Fibroblast of mammary gland (primary cell): ENCODE measurements at places on chromosomes 13 and 19.

DNA sequence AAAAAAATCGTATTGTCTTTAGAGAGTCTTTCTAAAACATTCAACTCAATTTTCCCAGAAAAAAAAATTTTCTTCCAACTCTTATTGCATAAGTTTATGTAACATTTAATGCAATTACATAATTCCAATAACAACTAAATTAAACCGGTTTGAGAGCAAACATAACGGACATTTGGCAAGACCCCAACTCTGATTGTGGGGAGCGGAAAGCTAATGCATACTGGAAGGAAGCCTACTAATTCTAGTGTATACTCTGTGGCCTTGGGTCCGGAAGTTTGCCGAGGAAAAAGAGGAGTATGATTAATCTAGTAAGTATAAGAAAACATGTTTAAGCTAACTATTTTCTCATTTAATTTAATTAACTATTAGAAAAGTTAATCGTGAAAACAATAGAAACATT, 21.3 kb upstream of the MIR17HG start:
- no peak for DNase-seq

DNA sequence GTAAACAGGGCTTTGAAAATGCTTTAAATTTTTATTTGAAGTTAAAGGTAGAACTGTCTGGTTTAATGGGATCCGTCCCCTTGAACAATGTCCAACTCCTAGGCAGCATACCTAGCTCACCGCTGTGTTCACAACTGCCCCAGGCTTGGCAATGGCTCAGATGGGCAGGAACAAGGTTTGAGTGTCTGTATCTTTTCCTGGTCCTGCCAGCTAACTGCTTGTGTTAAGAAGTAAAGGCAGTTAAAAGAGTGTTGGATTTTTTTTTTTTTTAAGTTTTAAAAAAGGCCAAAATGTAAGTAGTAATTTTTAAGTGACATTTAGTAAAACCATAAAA, 66.7 kb upstream of the FNDC3A start:
- DNase-seq = no peak

- no peak for DNase-seq
These were observed 74.4 kb downstream of the SLITRK6 start for GRCh38 chr13:85724546-85725432.

DNA sequence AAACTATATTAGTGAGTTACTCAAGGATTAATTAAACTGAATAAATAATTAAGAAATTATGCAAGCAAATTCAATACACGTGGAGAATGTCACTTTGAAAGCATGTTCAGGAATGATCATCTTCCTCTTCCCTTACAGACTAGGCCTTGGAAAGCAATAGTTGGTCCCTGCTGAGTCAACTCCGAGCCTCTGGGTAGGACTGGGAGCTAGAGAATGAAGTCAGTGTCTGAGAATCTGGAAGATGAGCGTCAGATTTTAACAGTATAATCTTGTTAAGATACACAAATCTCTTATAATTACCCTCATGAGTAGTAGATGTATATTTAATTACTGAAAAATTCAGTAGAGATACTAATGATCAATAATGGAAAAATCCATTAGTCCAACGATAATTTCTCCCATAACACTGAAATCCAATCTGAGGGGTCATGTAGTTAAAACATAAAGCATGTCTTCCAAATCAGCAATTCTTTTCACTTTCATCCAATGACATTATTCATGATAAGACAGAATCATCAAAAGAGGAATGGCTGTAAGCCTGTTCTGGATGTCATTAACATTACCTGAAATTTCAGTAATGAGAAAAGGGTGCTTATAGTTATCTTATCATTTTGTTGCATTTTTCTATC, 423.0 kb downstream of the DCT start:
- DNase-seq = no peak

- DNase-seq = no peak
These were observed 1.4 kb downstream of the PLA2G4C start for GRCh38 chr19:48108997-48109782.

DNA sequence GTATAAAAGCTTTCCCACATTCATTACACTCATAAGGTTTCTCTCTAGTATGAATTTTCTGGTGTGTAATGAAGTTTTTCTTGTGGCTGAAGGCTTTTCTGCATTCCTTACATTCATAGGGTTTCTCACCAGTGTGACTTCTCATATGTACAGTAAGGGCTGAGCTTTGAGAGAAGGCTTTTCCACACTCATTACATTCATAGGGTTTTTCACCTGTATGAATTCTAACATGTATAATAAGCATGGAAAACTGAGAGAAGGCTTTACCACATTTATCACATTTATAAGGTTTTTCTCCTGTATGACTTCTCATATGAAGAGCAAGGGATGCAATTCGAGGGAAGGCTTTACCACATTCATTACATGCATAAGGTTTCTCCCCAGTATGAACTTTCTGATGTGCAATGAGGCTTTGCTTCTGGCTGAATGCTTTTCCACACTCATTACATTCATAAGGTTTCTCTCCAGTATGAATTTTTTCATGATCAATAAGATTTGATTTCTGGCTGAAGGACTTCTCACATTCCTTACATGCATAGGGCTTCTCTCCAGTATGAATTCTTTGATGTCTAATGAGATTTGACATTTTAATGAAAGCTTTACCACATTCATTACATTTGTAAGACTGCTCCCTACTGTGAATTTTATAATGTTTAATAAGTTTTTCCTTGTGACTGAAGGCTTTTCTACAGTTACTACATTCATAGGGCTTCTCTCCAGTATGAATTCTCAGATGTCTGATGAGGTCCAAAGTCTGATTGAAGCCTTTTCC, 42.6 kb downstream of the ZNF527 start:
- peak; percentile 7 for DNase-seq

DNA sequence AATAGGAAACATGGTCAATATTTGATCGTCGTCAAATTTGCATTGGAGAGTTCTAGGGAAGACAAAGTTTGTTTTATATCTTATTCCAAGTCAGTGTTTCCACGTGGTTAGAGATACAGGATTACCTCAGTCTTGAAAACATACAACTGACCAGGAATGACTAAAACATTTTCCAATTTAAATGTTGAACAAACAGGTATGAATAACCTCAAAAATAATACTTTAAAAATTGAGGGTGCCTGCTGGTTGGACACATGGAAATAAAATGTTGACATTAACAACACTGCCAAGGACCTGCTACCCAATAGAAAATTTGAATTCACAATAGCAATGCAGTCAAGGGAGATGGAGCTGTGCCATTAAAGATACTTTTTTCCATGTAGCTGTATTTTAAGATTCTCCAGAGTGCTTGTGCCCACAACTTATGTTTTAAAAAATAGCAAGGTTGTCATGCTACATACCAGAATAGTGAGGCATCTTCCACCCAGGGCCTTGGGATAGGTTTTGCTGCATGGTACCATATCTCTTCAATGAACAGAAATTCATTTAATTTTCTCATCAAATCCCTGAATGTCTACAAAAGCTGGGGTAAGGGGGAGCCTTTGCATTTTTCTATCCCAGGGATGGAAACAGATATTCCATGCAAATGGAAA, 260.8 kb downstream of the EFNB2 start:
- no peak for DNase-seq

- peak; percentile 48 for DNase-seq
These were observed 21.2 kb downstream of the INSR start for GRCh38 chr19:7272856-7273578.

DNA sequence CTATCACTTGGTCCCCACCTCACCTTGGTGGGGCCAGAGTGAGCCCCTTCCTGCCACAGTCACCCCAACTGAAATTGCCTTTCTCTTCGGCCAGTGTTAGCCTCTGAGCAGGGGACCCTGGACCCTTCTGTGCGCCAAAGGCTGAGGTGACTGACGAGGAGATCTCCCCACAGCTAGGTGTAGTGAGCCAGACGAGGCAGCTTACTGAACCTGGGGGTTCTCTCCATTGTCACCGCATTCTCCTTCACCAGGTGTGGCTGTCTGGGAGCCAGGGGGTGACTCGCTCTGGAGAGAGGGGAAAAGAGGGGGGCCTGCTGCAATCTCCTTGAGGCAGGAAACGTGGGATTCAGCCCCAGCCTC, 1.3 kb downstream of the RPS28 start:
- DNase-seq = no peak

- no peak for DNase-seq
These were observed 505 bp downstream of the ZSWIM4 start for GRCh38 chr19:13795595-13796300.

DNA sequence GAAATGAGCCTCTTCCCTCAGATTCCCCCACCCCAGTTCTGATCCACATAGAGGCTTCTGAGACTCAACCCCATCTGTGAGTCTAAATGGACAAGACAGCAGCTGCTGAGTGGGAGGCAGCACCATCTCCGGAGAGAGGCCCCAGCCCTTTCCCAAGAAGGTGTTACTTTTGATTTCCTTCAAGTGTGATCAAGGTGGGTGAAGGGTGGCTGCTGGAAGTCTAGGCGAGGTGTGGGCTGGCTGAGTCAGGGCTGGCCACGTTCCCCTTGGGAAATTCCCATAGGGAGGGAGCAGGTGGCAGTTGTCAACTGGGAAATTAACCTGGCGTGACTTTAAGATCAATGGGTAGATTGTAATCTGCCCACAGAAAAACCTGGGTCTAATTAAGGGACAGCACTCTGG, 148.0 kb downstream of the FOXO1 start:
- DNase-seq = no peak

DNA sequence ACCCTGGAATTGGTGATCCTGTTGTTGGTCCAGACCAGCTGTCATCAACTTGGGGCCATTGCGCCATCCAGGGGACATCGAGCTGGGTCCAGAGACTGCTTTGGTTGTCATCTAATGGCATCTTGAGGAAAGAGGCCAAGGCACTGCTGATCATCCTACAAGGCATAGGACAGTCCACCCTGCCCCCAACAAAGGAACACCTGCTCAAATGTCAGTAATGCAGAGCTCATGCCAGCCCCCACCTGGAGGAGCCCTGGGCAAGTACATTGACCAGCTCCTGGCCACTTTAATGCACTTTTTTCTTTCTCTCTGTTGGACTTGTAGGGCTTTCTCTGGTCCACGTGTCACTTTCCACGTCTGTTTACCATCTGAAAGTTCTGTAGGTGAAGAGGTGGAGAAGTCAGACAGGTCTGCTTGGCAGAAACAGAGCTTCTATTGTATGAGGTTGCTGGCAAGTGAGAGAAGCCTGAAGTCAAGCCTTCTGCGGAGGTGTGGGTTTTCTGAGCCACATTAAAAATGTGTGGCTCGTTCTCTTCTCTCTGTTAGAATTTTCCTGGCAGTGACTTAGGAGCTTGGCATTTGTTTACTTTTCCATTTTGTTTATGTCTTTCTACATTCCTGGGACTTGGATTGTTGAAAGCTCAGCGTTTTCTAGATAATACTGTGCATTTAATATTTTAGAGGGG, 124.0 kb upstream of the RNF113B start:
- no peak for DNase-seq

DNA sequence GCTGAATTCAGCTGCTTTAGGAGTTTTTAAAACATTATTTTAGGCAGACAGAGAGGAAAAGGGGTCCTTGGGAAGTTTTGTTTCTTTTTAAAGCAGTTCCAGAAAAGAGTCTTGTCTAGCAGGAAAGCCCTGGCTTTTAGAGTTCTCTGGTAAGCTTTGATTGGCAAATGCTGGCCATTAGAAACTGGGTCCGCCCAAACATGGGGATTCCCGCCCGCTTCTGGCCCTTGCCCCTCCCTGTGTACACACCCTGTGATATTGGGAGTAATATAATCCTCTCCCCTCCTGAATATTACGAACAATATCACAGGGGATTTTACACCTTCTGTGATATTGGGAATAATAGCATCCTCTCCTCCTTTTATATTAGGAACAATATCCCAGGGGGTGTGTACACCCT, 58.9 kb downstream of the ERICH4 start:
- no peak for DNase-seq

DNA sequence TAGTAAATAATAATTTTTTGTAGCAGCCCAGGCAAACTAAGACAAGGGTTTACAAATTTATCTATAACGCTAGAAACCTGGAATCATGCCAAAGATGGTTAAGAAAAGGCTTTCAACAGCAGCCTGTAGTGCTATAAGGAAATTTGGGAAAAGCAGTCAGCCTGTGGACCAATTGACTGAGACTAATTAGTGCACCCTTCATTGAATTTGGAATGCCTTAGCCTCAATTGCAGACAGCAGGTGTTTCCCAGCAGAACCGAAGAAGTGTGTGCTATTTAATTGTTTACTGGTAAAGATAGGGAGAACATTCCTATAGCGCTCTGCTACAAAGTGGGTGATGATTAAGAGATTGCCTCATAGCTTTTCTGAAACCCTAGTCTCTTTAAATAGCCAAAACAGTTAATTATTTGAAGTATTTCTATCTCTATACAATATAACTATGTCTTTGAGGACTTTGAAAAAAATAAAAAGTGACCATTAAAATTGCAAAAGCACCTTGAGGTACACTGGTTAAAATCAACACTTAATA, 1884.3 kb upstream of the PCDH20 start:
- DNase-seq = no peak

DNA sequence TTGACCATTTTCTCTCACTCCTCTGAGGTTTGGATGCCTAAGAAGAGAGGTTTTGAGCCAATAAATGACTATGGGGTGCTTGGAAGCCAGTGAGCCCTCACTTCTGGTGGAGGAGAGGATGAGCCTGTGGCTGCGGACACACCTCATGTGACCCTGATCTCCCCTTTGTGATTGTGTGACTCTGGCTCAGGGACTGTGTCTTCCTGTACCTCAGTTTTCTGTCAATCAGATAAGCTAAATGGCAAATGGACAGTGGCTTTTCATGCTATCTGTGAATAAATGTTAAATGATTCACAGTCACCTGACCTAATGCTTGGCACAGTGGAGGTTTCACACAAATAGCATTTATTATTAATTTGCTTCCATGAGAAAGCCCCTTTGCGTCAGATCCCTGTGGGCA, 2.7 kb downstream of the PSG8 start:
- no peak for DNase-seq

DNA sequence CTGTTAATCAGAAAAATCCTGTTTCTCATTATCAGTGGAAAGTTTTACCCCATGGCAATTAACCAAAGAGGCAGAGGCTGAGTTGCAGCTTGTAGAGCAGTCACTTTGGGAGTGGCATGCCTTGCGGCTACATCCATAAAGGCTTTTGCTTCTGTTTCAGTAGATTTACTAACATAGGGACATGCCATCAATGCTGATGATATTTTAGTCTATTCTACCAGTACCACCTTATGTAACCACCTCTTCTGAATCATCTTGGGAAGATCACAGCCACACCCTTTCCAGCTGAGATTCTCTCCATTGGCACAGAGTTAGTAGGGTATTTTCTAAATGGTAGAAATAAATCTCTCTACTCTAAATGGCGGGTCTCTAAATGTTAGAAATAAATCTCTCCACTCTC, 37.5 kb downstream of the POSTN start:
- DNase-seq = no peak

GRCh38 chr19:55406826-55407549, 600 bp downstream of the UBE2S start:
- DNase-seq = peak; percentile 41
